ENCODE measurements at places on chromosomes 4 and X.

DNA sequence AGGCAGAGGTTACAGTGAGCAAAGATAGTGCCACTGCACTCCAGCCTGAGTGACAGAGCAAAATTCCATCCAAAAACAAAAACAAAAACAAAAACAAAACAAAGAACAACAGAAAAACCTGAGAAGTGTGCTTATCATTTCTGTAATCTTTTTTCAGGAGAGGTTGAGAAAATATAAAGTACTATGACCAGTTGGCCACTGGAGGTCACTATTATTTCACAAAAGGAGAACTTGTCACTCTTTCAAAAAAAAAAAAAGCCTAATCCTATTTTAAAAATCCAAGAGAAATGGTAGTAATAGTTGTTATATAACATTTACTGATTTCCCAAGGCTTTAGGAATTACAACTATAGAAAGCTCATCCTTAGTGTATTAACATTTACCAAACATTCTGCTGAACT, 24.9 kb upstream of the RNF150 start:
- no peak for DNase-seq

DNA sequence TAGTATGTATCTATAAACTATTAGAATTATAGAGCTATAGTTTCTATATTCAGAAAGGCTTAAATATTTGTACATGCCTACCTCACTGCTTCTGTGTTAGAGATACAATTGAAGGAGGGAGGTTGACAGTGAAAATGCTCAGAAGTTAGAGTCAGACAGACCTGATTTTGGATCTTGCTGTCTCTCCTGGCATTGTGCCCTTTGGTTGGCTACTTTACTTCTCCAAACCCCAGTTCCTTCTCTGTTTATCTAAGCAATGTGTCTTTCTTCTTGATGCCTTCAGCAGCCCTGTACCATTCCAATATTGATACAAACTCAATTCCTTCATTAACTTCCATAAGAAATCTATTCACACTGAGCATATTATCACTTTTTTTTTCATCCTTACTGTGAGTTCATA, 28.7 kb downstream of the CCNG2 start:
- DNase-seq: no peak

DNA sequence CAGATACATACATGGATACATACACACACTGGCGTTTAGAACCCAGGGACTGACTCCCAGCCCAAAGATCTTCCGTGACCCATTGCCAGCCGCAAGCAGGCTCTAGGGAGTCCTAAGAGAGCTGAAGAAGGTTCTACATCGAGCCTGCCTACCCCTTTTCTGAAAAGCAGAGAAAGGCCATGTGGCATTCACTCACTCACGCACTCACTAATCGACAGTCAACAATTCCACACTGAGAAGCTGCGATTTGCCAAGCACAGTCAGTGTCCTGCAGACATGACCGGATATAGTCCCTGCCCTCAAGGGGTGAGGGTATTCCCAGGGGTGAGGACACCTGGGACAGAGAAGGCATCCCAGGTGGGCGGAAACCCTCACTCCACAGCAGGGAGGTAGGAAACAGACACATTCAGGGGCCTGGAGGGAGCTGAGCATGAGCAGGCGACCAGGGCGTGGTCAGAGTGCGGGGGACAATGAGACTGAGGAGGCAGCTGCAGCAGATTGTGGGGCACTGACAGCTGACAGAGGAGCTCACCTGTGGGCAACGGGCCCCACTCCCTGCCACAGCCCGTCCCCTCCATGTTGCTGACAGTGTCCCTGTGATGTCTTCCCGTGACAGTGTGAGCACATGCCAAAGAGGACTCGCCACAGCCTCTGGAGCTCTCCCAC, 13.2 kb upstream of the MAN2B2 start:
- DNase-seq: no peak

DNA sequence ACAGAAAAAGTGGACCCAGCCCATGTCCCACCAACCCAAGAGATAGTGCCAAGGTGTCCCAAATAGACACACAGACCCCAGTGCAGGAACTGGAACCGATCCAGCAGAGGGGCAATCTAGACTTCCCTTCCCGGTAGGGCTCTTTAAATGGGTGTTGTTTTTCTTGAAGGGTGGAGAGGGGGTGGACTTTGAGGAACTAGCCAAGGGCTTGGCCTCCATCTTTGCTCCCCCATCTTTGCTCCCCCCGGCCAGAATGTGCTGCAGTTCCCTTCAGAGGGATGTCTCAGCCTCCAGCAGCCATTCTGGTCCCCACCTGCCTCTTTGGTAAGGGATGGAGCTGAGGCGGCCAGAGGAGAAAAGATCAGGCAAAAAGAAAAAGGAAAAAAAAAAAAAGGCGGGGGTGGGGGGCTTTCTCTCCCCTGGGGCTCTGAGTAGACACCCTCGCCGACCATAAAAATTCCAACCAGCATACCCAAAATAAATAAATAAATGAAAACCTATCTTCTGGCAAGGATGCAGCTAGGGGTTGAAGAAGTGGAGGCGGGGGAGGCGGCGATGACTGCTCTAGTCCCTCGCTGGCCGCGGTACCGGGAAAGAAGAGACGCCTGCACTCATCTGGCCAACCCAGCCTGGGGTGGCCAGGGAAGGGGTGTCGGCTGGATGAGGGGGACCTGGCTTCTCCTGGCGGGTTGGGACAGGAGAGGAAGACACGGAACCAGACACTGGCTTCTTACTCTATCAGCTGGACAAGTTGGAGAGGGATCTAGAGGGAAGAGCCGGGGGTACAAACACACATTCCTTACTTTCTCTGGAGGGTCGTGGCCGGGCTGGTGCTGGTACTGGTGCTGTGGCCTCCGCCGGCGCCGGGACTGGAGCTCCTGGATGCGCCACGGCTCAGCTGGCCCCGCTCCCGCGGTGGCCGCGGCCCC, 38.5 kb upstream of the IQSEC2 start:
- no peak for DNase-seq

GRCh38 chr4:176320976-176321361, 1.2 kb downstream of the SPCS3 start:
- no peak for DNase-seq

DNA sequence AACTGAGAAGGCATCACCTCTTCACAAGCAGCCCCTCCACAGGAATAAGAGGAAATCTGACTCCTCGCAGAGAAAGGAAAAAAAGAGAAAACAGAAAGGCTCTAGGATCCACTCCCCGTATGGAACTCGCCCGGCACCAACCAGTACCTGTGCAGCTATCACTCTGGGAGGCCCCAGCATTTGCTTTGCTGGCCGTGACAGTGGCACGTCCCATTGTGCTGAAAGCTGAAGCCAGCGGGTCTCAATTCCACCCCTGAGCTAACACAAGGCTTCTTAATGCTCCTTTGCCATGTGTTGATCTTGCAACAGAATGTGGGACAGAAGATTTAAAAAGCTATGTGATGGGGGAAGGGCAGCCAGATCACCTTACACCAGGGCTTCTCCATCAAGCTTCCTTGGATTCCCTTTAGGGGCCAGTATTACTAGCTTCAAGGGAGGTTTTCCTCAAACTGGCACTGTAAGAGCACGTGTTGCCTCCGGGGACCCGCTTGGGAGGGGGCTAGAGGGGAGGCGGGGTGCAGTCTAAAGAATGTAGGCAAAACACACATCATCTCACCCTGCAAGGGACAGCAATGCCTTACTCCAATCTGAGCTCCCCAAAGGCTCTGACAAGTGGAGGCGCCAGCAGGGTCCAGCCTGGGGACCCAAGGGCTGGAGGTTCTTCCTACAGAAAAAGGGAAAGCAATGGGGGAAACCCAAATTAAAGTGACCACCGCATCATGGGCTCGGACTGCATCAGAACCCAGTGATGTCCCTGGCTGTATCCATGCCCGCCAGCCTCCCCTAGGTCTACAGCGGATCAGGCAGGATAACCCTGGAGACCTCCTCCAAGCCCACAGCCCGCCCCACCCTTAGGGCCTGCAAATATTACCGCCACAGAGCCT, 1.2 kb downstream of the USP46 start:
- no peak for DNase-seq

- no peak for DNase-seq
Measured at GRCh38 chrX:50375481-50376267, 95.0 kb downstream of the DGKK start.

- DNase-seq: no peak
Measured at GRCh38 chr4:60743654-60744053, 456.5 kb upstream of the ADGRL3 start.

DNA sequence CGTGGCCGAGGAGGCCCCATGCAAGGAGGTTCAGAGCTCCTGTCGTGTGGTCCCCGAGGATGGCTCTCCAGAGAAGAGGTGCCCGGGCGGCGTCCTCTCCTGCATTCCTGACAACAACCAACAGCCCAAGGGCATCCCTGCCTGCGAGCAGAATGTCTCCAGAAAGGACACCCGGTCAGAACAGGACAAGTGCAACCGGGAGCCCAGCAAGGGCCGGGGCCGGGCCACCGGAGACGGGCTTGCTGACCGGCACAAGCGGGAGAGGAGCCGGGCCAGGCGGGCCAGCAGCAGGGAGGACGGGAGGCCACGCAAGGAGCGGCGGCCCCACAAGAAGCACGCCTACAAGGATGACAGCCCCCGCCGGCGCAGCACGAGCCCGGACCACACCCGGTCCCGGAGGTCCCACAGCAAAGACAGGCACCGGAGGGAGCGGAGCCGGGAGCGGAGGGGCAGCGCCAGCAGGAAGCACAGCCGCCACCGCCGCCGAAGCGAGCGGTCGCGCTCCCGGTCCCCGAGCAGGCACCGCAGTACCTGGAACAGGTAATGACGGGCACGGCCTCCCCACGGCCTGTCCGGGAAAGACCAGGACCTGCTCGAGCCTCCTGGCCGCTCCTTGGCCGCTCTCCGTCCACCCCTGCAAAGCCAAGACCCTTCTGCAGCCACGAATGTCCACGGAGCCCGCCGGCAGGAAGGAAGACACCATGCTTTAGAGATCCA, 9.8 kb downstream of the AKAP17A start:
- no peak for DNase-seq

DNA sequence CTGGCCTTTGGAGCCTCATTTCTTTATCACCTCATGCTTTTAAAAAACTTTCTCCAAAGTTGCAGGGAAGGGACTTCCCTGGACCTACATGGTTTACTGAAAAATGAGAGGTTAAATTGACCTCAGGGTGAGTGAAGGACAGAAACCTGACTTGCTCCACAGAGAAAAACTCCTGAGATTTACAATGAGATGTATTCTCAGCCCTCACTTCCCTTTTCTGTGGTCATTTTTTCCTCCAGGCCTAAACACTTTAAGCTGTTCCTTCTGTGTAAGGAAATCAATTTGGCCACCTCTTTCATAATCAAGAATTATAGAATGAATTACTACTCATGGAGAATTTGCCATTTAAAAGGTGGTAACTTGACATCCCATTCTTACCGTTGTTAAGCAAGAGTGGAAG, 77.9 kb downstream of the HPGD start:
- DNase-seq: no peak

- no peak for DNase-seq
Measured at GRCh38 chr4:113450295-113451080, 311.1 kb downstream of the CAMK2D start.

GRCh38 chr4:41878170-41878969, 56.9 kb upstream of the TMEM33 start:
- no peak for DNase-seq

GRCh38 chrX:13664020-13664419, 11.1 kb downstream of the TCEANC start:
- no peak for DNase-seq

- no peak for DNase-seq
Measured at GRCh38 chr4:35520059-35520458, 724.3 kb downstream of the ARAP2 start.

GRCh38 chrX:150899191-150899757, 806 bp upstream of the CD99L2 start:
- no peak for DNase-seq

DNA sequence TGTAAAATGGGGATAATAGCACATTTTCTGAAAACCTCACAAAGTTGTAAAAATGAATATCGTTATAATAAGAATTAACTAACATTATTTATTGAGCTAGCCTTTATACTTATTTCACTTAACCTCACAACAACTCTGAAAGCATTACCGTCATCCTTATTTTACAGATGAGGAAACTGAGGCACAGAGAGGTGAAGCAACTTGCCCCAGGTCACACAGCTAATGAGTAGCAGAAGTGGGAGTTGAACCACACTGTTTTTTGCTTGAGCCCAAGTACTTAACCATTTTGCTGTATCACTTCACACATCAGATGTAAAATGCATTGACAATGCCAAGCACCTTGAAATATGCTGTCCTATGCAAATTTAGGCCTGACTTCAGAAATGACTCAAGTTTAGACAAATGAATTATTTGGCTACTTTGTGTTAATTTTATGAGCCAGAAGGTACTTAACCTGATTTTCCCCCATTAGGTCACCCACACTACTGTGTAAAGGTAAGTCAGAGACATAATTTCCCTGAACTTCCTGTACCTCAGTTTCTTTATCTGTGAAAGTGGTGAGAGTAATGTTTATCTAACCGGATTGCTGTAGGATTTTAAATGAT, 23.1 kb downstream of the CD40LG start:
- no peak for DNase-seq

DNA sequence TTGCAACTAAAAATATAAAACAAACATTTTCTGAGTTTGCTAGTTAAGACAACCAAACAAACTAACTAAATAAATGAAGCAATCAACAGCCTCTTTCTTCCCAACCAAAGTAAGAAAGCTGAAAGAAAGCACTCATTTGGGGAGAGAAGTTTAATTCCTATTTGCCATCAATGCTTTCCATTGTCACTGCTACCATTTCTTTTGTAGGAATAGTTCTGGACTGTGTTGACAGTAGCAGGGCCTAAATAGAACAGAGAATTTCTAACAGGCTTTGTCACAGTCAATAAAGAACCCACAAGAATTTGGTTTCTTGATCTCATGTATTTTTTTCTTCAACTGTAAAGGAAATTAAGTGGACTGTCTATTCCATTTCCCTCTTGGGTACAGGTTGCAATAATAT, 1886.4 kb upstream of the TENM3 start:
- DNase-seq: no peak

DNA sequence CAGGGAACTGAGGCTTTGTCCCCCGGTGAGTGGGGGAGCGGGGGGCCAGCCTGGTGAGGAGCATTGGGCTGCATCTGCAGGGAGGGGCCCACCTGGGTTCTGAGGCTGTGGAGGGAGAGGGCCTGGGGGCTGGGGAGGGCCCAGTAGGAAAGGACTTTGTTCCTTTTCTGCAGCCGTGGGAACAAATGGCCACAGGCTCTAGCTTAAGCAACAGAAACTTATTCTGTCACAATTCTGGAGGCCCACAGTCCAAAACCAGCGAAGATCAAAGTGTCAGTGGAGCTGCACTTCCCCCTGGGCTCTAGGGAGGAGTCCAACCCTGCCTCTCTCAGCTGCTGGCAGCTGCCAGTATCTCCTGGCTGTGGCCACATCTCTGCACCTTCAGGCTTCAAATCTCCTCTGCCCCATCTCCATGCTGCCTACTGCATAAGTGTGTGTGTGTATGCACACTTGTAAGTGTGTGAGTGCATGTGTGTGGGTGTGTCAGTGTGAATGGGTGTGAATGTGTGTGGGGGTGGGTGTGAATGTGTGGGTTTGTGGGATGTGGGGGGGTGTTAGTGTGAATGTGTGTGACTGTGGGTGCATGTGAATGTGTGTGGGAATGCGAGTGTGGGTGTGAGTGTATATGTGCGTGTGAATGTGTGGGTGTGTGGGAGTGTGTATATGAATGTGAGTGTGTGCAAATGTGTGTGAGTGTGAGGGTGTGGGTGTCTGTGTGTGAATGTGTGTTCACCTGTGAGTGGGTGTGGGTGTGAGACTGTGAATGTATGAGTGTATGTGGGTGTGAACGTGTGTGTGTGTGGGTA, 204.5 kb upstream of the PSAPL1 start:
- no peak for DNase-seq
